ENCODE measurements at places on chromosomes 11 and 22.

DNA sequence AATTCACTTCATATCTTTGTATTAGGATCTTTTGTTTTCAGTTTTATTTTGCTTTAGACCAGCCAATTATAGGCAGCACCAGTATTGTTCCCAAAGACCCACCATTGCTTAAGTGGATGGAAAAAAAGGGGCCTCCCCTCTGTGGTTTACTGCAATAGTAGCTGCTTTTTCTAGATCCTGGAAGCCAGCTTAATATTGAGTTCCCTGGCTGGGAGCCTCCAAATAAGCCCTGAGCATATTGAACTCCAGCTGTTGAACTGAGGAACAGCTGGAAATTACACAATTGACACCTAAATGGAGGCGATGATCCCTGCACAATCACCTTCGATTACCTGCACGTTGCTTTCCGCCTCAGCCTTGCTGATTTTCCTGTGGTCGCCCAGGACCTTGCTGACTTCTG is 576.0 kb downstream of the SOX6 start:
- no peak for DNase-seq

DNA sequence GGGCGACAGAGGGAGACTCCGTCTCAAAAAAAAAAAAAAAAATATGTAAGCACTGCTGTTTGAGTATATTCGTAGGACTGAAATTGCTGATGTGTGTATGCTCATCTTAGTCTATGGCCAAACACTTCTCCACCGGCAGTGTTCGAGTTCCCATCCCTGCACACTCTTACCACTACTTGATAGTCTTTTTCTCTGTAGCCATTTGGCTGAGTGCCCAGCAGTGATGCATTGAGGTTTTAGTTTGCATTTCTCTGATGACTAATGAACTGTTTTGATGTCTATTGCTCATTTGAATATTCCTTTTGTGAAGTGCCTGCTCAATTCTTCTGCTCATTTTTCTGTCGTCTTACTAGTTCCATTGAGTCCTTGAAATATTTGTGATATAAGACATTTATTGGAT is 1.9 kb downstream of the TIRAP start:
- peak; percentile 77 for DNase-seq

DNA sequence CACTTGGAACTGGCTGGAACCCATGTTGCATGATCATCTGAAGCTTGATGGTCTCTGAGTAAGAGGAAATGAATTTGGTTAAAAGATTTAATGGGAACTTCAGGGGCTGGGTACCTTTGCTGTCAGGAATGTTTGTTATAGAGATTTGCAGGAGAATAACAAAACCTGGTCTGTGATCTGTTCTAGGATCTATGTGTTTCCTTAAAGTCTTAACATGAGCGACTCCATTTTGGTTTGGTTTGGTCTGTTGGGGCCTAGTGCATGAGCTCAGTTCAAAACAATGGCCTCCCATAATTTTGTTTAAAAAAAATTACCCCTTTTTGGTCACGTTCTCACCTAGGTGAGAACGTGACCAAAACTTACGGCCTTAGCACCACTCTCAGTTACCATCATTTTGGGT is 28.1 kb downstream of the TSKU start:
- DNase-seq, result no peak

- DNase-seq, result no peak
Observed at GRCh38 chr22:36453855-36454378, 27.5 kb downstream of the TXN2 start.

DNA sequence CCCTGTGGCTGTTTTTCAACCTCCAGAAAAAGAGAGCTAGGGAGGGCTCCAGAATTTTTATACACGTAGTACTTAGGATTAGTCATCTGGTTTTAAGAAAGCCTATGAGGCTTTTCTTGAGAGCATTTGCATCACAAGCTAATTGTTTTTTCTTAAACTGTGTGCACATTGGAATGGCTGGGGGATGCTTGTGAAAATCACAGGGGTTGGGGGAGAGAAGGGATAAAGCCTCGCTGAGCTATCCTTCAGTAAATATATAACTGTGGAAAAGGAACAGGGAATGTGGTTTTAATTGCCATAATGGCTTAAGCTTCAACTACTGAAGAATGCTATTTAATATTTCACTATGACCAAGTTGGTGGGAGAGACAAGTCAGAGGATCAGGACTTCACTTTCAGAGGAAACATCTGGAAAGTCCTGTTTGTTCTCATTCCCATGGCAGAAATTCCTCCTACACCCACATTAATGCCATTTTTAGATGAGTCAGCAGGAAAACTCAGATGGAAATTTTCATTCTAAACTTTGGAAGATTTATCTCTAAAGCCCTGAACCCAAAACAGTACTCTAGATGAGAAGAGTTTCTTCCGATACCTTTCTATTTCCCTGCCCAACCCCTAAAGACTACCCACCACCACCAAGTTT is 591.3 kb downstream of the LRRC4C start:
- DNase-seq, result no peak

- DNase-seq, result no peak
Observed at GRCh38 chr11:20116825-20117224, 43.5 kb downstream of the DBX1 start.

DNA sequence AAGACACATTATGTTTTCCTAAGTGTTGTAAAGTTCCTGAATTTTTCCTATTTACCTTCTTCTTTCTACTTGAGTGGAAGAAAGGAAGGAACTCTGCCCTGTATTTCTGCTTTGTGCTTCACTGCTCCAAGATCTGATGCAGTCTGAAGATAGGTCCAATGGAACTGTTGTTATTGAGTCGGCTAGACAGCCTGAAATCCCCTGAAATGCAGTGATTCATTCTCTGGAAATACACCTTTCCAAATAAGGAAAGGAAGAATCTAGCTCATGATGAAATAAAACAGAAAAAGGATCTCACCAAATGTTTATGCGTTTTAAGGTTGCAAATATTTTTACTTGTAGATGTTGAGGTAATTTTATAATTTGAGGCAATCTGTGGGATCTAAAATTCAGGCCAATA is 322.8 kb downstream of the GUCY1A2 start:
- no peak for DNase-seq

GRCh38 chr22:49827271-49827852 is 311 bp downstream of the BRD1 start:
- DNase-seq, result no peak

GRCh38 chr11:11400635-11401232 is 47.7 kb upstream of the CSNK2A3 start:
- DNase-seq, result no peak

DNA sequence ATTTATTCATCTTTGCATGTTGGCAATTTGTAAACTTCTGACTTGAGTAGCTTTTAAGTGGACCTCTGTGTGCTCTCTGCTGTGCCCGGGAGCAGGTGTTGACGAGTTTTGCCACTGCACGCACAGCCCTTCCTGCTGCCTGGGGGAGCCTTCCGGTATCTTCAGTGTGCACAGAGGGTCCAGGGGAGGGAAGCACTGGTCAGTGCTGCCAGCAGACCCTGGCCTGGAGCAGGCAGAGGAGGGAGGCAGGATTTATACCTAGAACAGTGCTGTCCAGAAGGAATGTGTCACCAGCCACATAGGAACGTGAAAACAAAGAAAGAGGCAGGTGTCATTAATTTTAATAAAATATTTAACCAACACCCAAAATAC is 403.6 kb downstream of the TBC1D22A start:
- peak; percentile 33 for DNase-seq

DNA sequence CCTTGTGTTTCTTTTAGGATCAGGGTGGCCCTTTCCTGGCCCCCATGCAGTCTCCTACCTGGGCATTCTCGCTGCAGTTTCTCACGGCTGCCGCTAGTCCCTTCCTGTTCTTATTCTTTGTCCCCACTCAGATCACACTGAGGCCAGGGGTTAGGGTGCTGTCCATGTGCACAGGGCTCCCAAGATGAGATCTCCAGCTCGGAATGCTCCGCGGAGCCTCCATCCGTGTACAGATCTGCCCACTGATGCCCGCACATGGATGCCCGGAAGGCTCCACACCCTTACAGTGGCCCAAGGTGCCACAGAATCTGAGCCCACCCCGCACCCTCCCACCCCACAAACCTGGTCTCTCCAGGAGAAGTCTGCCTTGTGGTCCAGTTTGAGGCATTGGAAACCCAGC is 457.3 kb downstream of the TBC1D22A start:
- DNase-seq, result no peak

DNA sequence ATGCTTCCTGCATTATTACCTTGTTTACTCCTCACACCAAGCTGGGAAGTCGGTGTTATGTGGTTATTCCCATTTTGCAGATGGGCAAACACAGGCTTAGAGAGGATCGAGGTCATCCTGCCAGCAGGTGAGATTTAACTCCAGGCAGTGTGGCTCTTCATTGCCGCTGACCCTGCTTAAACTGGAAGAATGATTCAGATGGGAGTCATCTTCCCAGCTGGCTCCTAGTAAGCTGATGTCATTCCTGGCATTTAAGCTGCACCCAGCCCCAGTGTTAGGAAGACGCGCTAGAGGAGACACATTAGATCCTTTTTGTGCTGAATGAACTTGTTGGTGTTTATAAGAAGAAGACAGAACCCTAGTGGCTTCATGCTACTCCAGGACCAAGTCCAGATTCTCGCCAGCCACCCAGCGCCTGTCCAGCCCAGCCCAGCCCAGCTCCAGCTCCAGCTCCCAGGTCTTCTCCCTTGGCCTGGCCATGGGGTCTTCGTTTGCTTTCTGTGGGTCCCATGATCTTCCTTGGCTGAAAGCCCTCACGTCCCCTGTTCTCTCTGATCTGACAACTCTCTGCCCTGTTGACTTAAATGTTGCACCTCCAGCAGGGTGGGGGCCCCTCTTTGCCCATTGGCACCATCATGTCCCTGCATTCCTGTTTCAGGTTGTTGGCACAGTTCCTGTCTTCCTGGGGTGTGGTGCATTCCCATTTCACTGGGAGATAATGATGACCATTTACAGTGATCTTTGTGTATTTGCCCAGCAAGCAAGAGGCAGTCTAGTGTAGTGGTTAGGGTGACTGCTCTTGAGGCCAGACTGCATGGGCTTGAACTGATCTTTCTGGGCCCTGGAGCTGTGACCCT is 13.6 kb downstream of the PARVB start:
- DNase-seq, result no peak

DNA sequence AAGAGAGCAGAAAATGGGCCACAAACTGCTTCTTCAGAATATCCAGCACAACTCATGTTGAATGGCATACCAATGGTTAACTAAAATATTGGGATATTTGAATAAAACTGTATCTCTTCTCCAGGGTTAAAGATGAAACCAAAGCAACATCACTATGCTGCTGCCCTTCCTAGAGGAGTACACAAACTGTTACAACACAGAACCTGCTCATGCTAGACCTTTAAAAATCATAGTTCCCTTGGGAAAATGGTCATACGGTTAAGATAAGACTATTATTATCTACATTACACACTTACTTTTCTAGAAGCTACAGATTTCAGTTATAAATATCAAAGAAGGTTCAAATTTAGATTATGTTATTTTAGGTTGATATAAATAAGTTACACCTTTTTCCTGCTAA is 78.6 kb upstream of the TP53AIP1 start:
- no peak for DNase-seq

GRCh38 chr11:125990244-125990643 is 44.4 kb downstream of the VSIG10L2 start:
- DNase-seq, result no peak

GRCh38 chr11:67997475-67997921 is 6.4 kb downstream of the UNC93B1 start:
- DNase-seq, result no peak

DNA sequence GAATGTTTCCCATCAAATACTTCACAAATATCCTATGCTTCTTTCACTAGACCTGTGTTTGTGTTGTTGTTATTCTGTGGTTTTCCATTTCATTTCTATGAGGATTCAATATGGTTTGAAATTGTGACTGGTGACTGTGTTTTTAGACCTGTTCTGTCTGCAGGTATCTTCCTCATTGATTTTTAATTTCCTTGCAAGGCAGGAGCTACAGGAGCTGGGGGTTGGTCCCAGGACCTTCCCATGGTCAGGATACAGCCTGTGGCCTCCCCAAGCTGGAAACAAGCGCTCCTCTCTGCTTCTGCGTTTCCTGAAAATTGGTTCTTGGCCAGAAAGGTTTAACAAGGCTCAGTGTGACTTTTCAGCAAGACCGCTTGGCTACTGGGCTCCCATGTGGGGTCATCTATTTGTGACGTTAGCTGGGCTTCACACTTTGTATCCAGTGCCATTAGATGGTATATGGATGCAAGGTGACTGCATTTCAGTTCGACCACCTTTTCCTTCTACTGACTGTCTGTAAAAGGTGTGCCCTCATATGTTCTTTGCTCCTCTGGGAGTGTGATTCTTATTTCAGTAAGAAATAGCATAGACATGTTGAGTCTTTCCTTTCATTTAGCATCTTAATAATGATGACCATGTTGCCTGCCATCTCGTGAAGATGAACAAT is 21.5 kb downstream of the IGLL5 start:
- DNase-seq, result no peak

GRCh38 chr11:48095779-48096470 is 115.6 kb downstream of the PTPRJ start:
- DNase-seq, result no peak

DNA sequence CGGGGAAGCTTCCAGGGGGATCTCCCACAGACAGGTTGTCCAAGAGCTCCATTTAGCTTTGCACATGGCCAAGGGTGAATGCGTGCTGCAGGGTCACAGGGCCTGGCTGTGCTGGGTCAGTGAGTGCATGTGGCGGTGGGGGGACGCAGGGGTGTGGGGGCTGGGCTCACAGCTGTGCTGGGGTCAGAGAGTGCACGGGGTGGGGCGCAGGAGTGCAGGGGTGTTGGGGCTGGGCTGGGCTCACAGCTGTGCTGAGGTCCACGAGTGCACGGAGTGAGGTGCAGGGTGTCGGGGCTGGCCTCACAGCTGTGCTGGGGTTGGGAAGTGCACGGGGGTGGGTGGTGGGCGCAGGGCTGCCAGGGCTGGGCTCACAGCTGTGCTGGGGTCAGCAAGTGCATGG is 557.7 kb downstream of the BRD1 start:
- DNase-seq, result no peak

GRCh38 chr11:12540075-12540680 is 134.0 kb upstream of the TEAD1 start:
- DNase-seq, result no peak

DNA sequence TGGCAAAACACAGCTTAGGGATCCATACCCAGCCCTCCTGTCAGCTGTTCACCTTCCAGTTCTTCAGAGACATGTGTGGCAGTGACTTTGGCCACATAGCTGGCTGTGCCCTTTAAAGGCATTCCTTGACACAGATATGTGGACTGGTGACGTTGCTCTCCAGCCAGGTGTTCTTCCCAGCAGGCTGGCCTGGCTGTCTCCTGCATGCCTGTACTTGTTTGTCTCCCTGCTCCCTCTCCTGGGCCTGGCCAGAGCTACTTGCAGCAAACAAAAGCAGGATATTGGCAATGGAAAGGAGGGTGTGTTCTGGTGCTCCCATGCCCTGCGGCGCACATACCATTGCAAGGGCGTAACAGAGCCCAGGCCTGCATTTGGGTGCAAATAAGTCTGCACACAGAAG is 38.3 kb downstream of the PIK3IP1 start:
- peak; percentile 54 for DNase-seq

- DNase-seq, result no peak
Observed at GRCh38 chr11:120200677-120201076, 10.2 kb upstream of the OAF start.
